NCI-H2171 (cell line): ENCODE measurements at places on chromosomes 6 and 20.

- no peak for DNase-seq
These were observed 348.3 kb upstream of the RSPO3 start for GRCh38 chr6:126770176-126770575.

DNA sequence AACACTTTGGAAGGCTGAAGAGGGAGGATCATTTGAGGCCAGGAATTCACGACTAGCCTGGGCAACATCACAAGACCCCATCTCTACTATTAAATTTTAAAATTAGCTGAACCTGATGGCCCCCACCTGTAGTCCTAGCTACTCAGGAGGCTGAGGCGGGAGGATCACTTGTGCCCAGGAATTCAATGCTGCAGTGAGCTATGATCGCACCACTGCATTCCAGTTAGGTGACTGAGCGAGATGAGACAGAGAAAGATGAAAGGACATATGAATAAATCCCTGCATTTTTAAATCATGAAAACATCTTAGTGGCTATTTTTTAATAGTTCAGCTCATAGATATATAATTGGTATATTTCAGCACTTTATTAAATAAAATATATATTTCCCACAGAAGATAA lies 93.8 kb downstream of the GPR63 start:
- DNase-seq = no peak

DNA sequence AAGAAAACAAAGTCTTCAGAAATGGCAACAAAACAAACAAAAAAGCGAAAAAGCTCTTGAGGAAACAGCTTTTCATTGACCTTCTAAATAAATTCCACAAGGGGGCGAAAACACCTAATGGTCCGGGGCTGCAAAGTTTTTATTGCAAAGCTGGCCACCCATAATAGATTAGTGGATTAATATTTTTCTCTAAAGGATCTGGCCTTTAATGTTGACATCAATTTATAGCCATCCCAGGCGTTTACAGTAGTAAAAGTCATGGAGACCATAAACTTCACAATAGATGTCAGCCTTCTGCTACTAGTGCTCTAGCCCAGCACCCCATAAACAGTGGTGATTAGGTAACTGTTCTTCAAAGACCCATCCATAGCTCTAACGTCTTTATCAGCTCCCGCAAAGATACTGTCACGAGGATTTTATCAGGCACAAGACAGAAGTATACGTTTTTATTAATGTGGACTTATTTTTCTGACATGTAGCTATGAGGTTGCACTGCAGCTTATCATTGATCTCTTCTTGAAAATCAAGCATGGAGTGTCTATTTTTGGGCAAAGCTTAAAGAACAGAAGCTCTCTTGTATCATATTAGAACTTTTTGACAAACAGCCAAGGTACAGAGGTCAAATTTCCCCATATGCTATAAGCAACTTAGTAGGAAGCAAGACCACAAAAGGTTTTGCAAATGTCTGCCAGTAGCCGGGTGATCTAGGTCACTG lies 4.7 kb downstream of the CITED2 start:
- DNase-seq = peak; percentile 44

DNA sequence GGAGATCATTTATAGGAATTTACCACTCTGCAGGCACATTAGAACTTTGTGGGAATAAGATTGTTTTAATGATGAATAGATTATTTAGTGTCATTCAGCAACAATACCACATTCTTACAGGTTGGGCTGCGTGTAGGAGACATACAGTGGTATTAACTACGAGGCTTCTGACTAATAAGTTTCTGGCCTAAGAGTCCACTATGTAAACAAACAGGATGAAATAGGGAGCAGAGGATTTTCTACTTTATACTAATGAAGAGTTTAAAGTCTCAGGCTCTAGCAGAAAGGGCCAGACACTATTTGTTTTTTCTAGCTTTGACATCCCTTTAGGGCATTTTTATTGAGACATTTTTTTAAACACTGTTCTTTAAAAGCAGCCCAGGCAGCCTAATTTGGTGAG lies 75.6 kb downstream of the SLC24A3 start:
- DNase-seq = no peak

DNA sequence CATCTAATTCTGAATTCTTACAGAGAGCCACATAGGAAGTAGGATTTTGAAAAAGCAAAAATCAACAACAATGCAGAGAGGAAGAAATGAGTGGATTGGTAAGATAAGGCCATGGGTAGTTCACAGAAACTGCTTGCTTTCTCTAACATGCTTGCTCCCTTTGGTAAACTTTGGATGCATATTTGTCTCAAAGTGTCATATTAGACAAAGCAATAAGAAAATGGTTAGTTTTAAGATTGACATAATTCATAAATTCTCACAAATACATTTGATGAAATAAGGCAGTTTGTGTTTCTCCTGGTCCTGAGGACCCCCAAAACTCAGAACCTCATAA lies 31.7 kb downstream of the UTRN start:
- DNase-seq = no peak

DNA sequence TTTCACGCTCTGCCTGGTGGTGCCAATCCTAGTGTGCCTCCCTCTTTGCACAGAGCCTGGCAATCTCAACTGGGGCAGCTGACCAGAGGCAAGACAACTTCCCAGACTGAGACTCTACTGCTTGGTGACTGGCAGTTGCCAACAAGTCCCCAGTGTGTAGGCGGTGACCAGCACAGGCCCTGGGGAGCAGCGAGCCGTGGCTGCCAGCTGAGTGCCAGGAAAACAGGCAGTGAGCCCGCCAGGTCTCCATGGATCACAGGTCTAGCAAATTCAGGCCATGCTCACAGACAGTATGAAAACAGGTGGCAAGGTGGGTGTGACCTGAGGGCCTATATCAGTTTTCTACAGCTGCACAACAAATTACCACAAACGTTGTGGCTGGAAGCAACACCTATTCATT lies 289.9 kb downstream of the KIF16B start:
- DNase-seq = no peak

GRCh38 chr20:61053487-61053886 lies 198.6 kb upstream of the CDH4 start:
- DNase-seq = no peak

- DNase-seq = no peak
These were observed 987.7 kb downstream of the GRIK2 start for GRCh38 chr6:102381203-102381602.
